ENCODE measurements at places on chromosomes 2 and 18.

- no peak for DNase-seq
These were observed 7.0 kb downstream of the EFEMP1 start for GRCh38 chr2:55916473-55917049.

DNA sequence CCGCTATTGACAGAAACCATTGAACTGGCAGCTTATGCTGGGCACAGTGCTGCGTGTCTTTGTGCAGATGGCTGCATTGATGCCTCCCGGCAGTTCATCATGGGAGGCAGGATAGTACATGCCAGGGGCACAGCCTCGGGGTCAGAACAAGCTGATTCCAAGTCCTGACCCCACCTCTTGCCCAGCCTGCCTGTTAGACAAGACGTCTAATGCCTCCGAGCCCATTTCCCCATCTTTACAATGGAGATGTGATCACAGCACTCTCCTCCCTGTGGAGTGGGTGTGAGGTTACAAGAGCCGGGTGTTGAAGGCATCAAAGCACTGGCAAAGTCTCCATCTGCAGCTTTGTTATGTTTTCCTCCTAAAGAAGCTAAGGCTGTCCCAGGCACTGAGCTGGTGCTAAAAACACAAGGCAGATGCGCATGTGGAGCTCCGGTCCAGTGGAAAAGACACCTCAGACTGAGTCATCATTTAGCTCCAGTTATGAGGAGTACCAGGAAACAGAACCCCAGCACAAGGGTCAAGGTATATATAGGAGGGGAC, 125.7 kb upstream of the EPAS1 start:
- DNase-seq, result no peak

GRCh38 chr2:61993422-61994024, 88.0 kb downstream of the COMMD1 start:
- DNase-seq, result peak; percentile 44

DNA sequence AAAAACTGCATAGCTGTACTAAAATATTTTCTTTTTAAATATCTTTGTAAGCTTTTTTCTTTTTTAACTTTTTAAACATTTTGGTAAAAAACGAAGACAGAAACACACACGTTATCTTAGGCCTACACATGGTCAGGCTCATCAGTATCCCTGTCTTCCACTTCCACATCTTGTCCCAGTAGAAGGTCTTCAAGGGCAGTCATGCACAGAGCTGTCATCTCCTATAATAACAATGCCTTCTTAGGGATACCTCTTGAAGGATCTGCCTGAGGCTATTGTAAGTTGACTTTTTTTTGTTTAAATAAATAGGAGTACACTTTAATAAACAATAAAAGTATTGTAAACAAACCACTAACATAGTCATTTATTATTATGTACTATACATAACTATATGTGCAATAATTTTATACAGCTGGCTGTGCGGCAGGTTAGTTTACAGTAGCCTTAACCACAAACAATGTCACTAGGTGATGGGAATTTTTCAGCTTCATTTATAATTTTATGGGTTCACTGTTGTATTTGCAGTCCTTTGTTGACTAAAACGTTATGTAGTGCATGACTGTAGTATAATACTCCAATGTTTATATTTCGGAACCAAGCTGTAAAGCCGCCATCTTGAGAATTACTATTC, 124.4 kb downstream of the MAP4K4 start:
- DNase-seq, result no peak

- no peak for DNase-seq
These were observed 15.0 kb downstream of the GPR45 start for GRCh38 chr2:105256431-105257047.

- no peak for DNase-seq
These were observed 204.0 kb downstream of the TGIF1 start for GRCh38 chr18:3653851-3654441.

- no peak for DNase-seq
These were observed 132.9 kb downstream of the BCL2 start for GRCh38 chr18:63186520-63187222.

DNA sequence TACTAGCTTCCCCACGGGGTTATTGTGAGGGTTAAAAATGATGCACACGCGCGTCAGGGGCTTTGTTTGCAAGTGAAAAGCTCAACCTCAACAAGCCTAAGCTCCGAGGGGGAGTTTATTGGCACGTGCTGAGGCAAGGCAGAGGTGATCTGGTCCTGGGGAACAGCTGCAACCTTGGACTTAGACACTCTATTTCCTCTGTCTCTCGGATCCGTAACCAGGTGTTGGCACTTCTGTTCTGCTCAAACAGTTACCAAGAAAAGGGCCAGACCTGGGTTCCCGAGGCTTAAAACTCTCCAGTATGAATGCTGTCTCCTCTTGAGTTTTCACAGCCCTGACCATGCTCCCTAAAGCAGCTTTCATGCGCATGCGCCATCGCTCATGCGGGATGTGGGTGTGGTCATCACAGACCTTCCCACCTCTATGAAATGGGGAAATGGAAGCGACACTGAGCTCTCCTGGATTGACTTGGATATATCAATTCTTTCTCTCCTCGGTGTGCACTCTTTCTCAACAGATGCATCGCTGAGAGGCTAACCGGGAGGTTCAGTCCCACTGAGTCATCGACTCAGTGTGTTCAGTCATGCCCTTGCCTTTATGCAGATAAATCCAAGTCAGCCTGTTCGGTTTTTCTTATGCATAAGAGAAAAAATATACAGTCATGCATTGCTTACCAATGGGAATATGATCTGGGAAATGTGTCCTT, 19.9 kb upstream of the RAB31 start:
- DNase-seq, result no peak

DNA sequence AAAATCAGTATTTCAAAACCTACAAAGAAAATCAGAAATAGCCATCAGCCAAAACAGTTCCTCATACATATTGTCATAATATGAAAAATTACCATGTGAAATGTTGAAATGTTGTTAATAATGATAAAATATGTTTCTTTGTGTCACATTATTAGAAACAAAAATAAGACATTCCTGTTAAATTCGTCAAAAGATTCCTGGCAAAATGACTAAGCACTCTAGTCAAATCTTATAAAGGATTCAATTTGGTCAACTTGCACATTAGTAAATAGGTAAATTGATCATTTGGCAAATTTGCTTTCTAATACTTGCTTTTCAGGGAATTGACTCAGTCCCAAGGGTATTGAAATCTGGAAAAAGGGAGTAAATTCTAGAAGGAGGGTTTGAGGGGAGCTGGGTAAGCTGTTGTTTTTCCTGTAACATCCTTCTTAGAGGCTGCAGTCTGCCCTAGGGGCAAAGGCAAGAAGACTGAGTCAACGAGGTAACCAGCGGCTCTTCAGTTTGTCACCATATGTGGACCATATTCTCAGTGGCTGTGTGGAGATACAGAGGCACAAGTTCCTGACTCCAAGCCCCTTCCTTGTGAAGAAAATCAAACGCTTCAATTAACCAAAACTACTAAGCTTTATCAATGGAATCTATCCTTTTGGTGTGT, 482.3 kb downstream of the TNS1 start:
- DNase-seq, result no peak

DNA sequence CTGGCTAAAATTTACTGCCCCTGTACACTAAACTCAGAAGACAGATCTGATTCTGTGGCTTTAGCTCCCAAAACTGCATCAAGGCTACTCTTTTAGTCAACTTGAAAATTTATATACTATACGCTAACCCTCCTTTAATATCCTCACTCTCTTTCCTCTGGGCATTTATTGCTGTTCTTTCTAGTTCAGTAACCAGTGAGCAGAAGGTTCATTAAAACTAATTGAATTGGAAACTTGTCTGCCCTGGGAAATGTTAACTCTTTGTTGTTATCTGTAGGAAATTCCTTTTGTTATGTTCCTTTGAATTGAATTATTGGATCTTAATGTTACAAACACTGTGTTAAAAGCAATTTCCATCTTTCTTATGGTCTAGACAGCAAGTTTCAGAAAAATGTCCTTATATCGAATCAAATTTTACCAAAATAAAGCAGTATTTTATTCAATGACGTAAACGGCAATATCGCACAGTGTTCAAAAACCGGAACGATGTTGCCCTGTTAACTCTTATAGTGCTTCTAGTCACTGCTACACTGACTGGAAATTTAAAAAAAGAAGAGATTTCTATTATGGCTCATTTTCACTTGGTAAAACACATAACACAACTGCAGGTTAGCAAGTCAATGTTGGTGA, 168.3 kb downstream of the NR4A2 start:
- DNase-seq, result no peak

DNA sequence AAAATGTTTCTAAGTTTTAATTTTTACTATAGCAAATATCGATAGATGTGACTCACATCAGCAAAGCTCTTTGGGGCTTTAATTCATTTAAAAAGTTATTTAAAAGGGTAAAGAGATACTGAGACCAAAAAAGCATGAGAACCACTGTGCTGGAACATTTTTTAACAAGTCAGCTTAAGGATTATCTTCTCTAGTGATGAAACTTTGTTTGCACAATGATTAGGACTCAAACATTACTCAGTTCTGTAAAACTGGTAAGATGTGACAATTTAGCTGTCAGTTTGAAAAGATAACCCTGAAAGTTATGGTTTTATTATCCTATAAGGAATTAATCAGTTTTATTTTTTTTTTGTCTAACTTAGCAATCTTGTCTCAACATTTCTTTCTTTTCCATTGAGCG, 301.4 kb downstream of the TSN start:
- DNase-seq, result no peak

DNA sequence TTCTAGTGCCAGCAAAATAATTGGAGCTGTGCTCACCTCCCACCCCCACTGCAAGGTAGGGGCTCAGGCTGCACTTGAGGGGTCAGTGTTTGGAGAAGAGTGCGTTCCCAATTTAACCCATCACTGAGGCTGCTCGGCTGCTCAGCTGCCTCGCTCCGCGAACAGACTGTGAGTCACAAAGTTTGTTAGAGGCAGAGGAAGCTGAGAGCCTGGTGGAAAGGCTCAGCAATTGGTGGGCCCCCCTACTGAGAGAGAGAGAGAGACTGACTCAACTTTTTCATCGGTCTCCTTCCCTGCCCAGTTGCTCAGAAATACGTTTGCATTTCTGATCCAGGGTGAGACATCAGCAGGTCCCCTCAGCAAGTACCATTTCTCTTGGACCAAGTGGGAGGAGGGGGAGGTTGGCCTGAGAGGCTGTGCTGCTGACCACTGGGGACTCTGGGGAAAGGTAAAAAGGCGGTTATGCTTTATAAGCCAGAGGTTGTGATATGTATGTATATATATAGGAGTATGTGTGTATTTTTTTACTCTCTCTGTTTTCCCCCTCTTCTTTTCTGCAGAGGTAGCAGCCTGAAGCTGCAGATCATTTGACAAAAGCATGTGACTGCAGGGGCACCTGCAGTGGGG, 1.5 kb downstream of the EFR3B start:
- peak; percentile 68 for DNase-seq

- DNase-seq, result no peak
These were observed 6.5 kb upstream of the SMAD2 start for GRCh38 chr18:47936952-47937351.

- DNase-seq, result no peak
These were observed 35.7 kb downstream of the AMER3 start for GRCh38 chr2:130790804-130791616.

DNA sequence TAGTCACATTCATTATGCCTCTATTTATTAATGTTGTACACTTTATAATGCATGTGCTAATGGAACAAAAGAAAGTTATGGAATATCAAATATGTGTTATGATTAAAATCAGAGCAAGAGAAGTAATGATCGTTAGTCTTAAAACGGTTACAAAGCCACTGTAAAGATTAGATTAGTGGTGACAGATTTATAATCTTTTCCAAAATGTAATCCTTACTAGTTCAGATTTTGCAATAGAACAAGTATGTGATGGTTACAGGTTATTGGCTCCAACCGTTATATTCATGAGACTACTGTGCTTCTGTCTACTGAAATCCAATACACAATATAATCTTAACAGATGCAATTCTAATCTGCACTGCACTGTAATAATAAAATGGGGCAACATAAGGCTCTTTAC, 180.6 kb downstream of the ZNF521 start:
- DNase-seq, result no peak

- no peak for DNase-seq
These were observed 318.0 kb downstream of the ALK start for GRCh38 chr2:29603341-29603740.

DNA sequence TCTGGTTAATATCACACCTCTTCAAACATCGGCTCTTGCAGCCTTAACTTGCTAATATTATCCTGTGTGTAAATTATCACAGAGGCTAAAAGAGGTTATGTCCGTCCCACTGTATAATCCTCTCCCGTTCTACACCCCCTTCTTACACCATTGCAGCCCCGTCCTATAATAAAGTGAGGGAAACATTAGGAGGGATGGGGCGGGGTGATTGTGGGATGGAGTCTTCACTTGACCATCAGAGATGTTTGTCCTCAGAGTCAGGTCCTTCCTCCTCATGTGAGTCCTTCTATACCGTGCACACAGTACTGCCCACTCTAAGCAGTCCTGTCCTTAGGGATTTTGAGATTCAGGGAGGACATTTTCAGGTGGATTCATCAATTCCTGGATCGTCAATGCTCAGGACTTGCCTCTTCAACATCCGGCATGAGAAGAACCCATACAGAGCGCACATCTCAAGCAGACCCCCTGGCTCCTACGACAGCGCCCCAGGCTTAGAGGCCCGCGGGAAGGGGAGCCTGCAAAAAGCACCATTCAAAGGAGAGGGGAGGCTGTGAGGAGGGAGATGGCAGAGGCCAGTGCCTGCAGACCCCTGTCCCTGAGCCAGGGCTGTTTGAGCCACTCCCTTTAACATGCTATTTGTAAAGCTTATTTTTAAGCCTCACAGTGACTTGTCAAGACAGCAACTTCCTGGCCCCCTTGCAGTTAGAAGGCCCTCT, 42.8 kb upstream of the ASB18 start:
- no peak for DNase-seq

DNA sequence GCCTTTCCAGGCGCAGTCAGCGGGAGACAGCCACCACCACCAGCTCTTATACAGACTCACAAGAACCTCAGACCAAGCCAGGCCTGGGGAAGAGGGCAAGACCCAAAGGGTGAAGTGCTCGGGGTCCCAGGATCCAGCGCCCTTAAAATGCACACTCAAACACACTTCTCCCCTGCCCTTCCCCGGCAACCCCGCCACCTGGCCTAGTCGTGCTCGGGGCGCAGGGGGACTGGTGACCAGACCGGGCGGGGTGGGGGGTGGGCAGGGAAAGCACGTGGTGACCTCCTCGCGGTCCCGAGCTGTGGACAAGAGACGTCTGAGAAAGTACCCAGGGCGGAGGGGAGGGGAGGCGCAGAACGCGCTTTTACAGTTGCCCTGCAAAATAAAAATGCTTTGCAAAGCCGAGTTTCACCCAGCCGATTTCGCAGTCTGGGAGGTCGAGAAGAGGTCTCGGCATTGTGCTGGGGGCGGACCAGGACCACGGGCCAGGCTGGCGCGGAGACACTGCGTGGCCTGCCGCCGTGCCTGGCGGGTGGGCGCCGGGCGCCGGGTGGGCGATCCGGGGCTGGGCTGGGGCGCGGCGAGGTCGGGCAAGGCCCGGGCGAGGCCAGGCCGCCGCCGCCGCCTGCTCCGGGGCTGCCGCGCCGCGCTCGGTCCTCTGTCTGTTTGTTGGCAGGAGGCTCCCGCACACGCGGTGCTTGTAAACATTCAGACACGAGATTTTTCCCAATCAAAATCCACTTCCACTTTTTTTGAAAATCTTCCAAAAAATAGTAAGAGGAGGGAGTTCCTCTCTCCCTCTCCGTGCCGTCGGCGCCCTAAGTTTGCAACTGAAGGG, 2.0 kb downstream of the BCL11A start:
- peak; percentile 76 for DNase-seq

All from muscle of back (tissue), 13 donors.